ENCODE measurements at places on chromosomes 5 and 9. TPM values are rescaled to one million over a fixed set of nuclear protein-coding genes. Genes with fewer than 3 reads are reported as not detected.

- no peak for DNase-seq
Observed at GRCh38 chr5:109309326-109310063, 100.3 kb downstream of the PJA2 start.

DNA sequence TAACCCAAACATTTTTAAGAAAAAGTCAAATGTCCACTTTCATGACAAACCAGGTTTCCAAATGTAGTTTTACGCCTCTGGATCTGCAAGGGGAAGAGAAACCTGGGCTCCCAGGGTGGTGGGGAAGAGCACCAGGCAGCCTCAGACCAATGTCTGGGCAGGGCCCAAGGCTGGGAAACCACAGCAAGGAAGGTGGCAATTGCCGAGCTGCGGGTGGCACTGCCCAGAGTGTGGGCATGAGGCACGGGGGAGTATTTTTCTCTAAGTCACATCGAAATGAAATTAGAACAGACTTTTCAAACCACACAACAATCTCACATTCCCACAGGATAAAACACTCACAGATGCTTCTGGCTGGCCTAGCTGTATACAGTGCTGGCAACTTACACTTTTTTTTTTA is 32.6 kb upstream of the RASGEF1C start:
- DNase-seq: no peak

- DNase-seq: no peak
Observed at GRCh38 chr9:109599131-109599530, 101.0 kb upstream of the PTPN3 start.

Gene PCDHB14
- total RNA-seq: 7.7 TPM

Data from Caki2 (cell line).